ENCODE measurements at places on chromosomes 7 and 10. TPM values are rescaled to one million over a fixed set of nuclear protein-coding genes. Genes with fewer than 3 reads are reported as not detected.

DNA sequence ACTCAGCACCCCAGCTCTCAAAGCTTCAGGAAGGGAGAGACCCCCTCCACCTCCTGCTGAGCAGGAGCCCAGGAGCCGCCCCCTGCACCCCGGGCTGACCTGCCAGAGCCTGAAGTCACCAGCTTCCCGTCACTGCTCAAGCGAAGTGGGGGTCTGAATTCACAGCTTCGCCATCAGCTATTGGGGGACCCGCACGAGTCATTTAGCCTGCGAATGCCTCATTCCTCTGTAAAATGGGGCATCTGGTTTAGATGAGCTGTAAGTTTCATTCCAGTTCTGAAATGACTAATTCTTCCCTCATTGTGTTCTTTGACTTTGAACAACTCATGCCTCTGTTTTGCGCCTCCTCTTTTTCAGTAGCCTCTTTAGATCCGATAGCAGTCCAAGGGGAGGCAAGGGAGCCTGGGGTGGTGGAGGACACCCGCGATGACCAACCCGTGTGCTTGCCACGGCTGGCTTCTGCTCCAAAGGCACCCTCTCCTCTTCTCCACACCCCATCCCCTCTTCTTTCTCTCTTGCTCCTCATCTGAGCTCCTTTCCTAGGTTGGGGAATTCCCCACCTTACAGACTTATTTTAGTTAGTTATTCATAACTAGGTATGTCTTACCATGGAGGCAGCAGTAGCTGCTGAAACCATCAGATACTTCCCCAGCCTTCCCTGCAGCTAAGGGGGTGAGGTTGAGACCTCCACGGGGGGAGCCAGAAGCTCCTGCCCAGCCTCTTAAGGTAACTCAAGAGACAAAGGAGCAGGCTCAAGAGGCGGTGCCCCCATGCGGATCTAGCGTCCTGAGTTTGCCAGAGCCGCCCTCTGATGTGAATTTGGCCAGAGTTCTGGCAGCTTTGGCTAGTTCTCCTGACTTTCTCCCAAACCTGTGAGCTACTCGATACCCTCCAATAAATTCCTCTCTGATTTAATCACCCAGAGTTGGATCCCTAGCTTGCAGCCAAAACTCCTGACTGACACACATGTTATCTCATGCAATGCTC is 47.7 kb downstream of the RBM17 start:
- no peak for DNase-seq

- DNase-seq, result peak; percentile 66
Measured at GRCh38 chr7:129091484-129092002, 36.6 kb upstream of the TNPO3 start.

DNA sequence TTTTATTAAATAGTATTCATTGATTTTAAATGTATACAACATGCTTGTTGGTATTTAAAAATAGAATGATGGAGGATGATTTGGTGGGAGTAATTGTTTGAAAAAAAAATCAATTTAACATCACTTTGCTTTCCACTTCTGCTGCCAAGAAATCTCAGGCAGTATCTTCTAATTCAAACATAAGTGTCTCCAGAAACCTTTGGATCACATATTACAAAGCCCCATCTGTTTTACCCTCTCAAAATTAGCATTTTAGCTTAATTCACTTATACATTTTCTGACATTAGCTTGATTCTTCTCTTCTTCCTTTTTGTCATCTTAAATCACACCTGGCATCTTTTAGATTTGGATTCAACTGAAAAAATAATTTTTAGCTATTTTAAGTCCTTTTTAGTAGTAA is 72.9 kb upstream of the KMT2C start:
- DNase-seq, result no peak

The PLPP4 gene
- 18.8 TPM for total RNA-seq

- DNase-seq, result no peak
Measured at GRCh38 chr10:94439275-94439861, 37.0 kb downstream of the TBC1D12 start.

DNA sequence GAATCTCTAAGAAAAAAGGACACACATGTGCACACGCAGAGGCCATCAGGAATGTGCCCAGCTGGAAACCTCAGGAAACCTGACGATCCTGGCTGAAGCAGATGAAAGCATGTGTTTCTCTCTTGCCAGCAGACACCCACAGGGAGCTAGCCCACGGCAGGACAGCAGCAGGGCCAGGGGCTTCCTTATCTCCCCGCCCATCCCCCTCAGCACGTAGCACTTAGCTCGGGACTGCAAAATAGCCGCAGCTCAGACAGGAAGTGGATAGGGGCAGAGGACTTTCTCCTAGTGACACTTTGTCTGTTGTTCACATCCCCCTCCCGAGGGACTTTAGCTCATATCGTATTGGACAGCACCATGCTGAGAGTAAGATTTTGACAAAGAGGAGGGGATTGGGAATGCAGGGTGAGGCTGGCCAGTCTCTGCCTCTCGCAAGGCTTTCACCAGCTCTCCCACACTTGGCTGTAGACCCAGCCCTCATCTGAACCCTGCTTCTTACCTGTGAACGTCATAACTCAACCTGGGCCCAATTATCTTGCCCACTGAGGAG is 63.8 kb downstream of the MKI67 start:
- no peak for DNase-seq

The FOXI2 gene
- total RNA-seq, result not detected

- DNase-seq, result no peak
Measured at GRCh38 chr7:115249080-115249479, 327.2 kb downstream of the MDFIC start.

The SPDYE5 gene
- not detected for total RNA-seq

The ASZ1 gene
- total RNA-seq, result not detected

The SEMA3A gene
- 33.0 TPM for total RNA-seq

DNA sequence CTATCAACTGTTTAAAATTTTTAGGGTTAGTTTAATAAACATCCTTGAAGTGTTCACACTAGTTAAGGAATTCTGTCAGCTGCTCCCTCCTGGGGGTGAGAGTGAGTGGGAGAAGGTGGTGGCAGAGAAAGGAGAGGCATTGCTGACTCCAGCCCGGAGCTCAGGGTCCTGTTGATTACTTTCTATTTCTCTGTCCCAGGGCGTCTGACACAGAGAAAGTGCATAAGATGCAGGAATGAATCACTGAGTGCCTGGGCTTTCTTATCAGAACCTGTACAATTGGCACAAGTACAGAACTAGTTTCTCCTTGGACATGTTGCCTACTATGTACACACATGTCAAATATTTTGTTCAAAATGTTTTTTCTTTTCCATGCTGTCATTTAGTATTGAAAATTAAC is 410.8 kb upstream of the COBL start:
- no peak for DNase-seq

DNA sequence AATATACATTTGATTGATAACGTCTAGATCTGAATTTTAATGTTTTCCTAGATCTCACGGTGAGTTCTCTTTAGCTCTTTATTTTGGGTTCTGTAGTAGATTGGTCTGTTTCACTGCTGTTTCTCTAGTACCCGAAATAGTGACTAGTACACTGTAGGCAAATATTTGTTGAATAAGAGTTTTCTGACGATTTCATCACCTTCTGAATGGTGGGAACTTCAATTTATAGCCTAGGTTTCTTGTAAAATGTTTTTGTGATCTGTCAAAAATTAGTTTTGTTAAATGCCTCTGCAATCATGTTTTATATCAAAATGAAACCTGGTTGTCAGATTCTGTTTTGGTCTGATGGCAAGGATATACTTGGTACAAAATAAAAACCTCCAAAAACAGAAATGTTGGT is 10.2 kb downstream of the PDCD4 start:
- no peak for DNase-seq

The KLHL7 gene
- total RNA-seq, result 110 TPM

The GPR26 gene
- 5.3 TPM for total RNA-seq

DNA sequence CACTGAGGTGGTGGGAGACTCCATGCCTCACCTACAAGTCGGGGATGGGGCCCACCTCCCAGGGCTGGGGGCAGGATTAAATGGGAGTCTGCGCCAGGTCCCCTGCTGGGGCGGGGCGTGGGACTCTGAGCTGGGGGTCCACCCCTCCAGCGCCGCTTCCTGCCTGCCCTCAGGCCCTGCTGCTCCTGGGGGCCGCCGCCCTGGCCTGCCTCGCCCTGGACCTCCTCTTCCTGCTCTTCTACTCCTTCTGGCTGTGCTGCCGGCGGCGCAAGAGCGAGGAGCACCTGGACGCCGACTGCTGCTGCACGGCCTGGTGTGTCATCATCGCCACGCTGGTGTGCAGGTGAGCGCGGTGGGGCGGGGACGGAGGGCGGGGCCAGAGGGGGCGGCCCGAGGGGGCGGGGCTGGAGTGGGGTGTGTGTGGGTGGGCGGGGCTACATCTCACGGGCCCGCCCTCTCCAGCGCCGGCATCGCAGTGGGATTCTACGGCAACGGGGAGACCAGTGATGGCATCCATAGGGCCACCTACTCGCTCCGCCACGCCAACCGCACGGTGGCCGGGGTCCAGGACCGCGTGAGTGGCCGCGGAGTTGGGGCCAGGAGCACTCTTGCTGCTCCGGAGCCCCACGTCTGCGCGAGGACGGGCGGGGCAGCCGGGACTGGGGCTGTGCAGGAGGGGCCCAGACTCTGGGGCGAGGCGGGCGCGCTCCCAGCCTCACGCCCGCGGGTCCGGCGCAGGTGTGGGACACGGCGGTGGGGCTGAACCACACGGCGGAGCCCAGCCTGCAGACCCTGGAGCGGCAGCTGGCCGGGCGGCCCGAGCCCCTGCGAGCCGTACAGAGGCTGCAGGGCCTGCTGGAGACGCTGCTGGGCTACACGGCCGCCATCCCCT is 15.1 kb downstream of the TTYH3 start:
- DNase-seq, result no peak
